ENCODE measurements at places on chromosomes 6 and 20.

- DNase-seq: no peak
Observed at GRCh38 chr6:84062519-84063154, 29.1 kb downstream of the MRAP2 start.

DNA sequence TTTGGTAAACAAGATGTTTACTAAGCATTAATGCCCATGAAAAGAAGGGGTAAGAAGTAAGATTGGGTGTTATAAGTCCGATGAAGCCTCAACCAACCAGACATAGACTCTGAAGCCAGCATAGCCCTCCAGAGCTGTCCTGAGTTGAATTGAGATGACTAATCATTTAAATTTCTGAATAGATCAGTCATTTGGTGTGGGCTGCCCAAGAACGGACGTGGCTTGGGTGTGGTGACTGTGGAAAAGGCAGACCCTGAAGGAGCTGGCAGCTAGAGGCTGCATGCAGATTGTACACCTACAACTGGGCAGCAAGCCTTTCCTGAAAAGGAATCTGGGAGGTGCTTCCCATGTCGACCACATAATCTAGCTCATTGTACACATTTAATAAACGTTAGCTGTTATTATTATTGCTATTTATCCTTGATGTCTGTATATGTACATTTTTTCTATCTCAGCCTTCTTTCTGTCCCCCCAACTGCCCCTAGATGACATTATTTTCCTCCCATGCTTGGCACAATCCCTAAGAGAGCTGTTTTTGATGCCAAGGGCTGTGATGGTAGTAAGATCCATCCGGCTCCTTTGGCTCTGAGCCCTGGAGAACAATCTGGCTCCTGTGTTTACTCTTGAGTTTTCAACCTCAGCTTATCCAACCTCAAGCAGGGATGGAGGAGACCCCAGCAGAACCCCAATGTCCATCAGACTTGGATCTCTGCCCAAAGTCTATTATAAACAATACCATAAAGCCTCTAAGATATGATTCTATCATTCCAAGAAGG, 57.6 kb upstream of the JAG1 start:
- no peak for DNase-seq

DNA sequence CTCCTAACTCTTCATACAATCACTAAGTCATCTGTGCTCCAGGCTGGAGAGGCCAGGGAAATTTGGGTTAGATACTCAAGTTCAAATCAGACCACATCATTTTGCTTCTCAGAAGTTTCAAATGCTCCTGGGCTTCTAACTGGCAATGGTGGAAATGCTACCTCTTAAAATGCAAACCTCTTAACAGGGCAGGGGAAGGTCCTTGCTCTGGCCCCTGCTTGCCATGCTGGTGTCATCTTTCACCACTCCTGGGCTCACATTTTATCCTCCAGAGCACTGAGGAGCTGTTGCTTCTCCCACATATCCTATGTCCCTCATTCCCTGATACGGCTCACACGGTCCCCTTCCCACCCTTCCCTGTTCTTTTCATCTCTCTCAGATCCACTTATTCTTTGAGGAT, 41.8 kb upstream of the NT5E start:
- DNase-seq: no peak

- DNase-seq: no peak
Observed at GRCh38 chr6:144090384-144090783, 5.0 kb downstream of the SF3B5 start.

DNA sequence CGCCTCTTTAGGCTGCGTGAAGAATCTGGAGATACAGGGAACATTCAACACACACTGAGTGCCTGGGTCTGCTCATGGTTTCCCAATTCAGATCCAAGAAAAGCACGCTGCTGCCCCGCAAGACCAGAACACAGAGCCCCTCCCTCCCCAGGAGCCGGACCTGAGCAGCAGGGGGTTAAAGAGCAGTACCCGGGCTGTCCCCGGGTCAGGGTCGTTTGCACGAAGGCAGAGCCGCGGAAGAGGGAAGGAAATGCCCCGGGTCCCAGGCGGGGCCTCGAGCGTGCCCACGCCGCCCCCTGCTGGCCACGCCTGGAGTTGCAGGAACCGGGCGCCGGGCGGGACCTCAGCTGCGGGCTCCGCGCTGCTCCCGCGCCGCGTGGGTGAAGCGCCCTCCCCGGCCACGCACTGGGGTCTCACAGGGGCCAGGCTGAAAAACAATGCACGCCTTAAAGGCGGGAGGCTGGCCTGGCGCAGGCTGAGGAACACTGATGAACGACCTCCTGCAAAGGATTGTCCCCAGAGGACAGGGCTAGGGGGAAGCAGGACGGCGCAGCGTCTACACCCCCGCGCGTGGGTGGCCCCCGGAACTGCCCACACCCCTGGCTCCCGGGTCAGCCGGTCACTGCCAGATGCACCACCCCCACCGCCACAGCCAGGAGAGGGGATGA, 48.9 kb downstream of the ANKRD60 start:
- DNase-seq: peak; percentile 55

- DNase-seq: no peak
Observed at GRCh38 chr20:775679-776135, 7.4 kb upstream of the SLC52A3 start.

GRCh38 chr20:33065785-33066184, 12.1 kb downstream of the BPIFB3 start:
- DNase-seq: no peak

DNA sequence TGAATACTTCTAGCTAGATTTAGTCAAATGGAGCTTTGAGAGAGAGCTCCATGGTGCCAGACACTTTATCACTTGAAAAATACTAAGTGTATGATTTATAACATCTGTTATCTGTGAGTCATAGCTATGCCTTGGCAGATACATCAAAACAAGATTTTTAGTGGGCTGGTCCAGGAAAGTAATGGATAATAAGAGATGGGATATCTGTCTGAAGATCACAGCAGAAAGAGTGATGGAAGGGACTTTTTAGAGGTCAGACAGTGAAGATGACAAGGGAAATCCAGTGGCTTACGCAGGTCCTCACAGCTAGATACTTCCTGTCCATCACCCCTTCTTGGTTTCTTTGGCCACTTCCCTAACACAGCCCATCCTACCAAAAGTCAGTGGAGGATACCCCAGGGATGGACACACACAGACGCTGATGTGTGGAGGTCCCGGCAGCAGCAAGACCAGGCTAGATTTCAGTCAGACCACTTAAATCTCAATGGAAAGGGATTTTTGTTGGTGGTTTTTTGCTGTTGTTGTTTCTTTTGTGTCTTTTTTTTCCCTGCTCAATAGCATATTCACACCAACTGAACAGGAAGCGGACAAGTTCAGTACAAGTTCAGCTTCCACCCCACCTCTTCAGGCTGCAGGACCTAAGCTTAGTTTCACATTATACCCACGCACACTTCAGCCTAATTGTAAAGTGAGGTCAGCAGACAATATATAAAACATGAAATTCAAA, 209.3 kb downstream of the ALDH8A1 start:
- no peak for DNase-seq

DNA sequence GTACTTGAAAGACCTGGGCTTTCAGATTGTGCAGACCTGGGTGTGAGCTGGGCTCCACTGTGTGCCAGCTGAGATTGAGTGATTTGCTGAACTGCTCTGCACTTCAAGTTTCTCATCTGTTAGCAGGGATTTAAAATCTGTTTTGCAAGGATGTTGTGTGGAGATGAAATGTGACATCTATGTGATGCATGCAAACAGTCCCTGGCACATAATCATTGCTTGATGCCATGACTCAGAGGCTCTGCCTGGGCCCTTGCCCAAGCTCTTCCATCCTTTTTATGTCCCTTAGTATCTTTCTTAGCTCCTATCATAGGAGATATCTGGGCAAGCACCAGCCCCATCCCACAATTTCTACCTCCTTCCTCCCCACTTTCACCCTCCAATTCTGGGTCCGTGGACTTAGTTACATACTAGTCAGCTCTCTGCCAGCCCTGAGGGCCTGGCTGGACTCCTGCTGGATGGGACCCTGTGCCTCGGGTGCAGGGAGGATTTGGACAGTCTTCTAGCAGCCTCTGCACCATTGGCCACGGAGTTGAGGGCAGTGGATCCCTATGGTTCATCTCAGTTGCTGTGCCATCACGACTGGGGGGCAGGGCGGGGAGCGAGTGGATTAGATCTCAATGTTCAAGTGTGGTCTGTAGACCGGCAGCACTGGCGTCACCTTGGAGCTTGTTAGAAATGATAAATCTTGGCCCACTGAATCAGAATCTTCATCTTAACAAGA, 103.6 kb downstream of the MAP3K7 start:
- DNase-seq: no peak

- no peak for DNase-seq
Observed at GRCh38 chr6:109783250-109783986, 92.3 kb downstream of the FIG4 start.

GRCh38 chr6:10583509-10583901, 62.4 kb downstream of the GCNT2 start:
- DNase-seq: no peak

DNA sequence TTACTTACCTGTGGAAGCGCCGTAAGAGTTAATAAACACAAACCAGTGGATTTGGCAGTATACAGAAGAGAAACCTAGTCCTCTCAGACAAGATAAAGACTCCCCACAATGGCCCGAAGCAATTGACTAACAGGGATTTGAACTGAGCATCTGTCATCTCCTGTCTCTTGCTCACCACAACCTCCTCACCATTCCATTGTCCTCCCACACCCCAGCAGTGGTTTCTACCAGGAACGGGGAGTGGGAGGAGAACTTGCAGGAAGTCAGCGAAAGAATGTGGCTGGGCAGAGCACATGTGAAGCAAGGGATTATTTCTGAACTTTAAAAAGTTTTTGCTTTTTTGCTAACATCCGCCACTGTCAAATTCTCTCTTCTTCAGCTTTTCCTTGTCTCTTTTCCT, 24.6 kb upstream of the TAAR1 start:
- DNase-seq: no peak

DNA sequence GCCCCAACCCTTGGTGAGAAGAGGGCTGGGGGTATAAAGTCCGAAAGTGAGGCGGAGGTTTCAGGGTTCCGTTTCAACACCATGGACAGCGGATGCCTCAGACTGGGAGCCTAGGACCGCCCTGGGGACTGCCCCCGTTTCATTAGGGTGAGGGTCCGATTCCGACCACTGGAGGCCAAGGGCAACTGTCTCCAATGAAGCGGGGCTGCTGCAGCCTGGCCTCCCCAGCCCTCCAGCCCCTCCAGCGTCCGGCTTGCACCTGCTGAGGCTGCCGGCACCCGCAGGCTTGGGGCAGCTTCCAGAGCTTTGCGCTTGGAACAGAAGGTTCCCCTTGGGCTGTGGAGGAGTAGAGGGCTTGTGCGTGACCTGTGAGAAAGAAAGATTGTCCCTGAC, 39.9 kb downstream of the YTHDF1 start:
- no peak for DNase-seq

- no peak for DNase-seq
Observed at GRCh38 chr20:16661756-16662155, 68.1 kb upstream of the SNRPB2 start.

GRCh38 chr6:18601516-18602020, 214.4 kb downstream of the RNF144B start:
- DNase-seq: no peak

DNA sequence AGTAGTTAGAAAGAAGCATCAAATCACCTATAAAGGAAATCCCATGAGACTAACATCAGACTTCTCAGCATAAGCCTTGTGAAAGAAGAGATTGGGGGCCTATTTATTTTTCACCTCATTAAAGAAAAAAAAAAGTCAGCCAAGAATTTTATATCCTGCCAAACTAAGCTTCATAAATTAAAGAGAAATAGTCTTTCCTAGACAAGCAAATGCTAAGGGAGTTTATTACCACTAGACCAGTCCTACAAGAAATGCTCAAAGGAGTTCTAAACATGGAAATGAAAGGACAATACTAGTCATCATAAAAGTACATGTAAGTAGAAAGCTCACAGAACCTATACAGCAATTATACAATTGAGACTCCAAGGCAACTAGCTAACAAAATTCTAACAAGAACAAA, 96.5 kb upstream of the OLIG3 start:
- DNase-seq: no peak

DNA sequence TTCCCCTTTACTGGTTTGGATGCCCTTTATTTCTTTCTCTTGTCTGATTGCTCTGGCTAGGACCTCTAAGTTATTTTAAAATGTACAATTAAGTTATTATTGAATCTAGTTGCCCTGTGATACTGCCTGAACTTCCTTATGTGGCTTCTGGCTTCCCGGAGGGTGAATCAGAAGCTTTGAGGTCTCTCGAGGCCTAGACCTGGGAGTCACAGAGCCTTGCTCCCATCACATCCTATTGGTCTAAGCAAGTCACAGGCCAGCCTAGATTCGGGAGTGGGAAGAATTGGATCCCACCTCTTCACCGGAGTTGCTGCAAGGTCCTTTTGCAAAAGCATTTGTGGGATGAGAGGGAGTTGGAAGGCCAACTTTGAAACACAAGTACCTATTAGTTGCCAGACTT, 15.2 kb downstream of the BCAS4 start:
- no peak for DNase-seq

GRCh38 chr20:63594043-63594561, 20.1 kb upstream of the HELZ2 start:
- no peak for DNase-seq

GRCh38 chr20:34849778-34850177, 22.9 kb downstream of the GGT7 start:
- no peak for DNase-seq

- no peak for DNase-seq
Observed at GRCh38 chr20:2051946-2052345, 49.7 kb upstream of the STK35 start.

DNA sequence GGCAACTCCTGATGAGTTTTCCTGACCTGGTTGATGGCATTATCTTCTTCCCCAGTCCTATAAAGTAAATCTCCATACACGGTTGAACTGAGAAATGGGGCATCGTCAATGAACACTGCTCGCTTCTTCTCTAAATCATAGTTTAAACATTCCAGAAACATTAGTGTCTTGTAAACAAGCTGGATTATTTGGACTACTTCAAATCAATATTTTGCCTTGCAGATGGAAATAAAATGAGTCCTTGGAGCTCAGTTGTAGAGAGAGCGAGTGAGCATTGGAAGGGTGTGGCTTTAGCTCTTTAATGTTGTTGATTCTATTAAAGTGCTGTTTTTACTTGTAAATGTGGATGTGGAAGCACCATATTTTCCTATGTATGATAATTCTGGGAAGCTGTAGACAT, 18.4 kb downstream of the C6orf89 start:
- no peak for DNase-seq

DNA sequence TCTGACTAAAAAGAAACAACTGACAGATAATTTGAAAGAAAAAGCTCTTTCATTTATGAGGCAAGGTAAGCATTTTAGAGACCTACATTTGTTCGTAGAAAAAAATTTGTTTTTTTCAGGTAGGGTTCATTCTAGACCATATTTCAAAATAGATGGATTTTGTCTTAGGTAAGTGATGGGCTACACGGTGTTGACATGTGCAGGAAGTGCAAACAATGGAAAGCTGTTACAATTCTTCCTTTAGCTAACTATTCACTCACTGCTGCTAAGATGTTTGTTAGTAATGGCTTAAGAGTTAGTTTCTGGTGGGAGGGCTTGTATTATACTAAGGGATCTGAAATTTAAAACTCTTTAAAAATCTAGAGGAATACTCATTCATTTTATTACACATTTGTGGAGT, 96.7 kb downstream of the CD109 start:
- DNase-seq: no peak

GRCh38 chr6:14339711-14340584, 222.4 kb downstream of the CD83 start:
- no peak for DNase-seq

GRCh38 chr20:37868851-37869333, 34.0 kb upstream of the VSTM2L start:
- DNase-seq: no peak

- DNase-seq: no peak
Observed at GRCh38 chr6:91267246-91267645, 680.4 kb upstream of the MAP3K7 start.
